ENCODE measurements at places on chromosomes 1 and 21.

GRCh38 chr1:103362348-103363007, 163.0 kb upstream of the RNPC3 start:
- no peak for DNase-seq

- no peak for DNase-seq
Measured at GRCh38 chr1:31643976-31644559, 608 bp downstream of the PEF1 start.

DNA sequence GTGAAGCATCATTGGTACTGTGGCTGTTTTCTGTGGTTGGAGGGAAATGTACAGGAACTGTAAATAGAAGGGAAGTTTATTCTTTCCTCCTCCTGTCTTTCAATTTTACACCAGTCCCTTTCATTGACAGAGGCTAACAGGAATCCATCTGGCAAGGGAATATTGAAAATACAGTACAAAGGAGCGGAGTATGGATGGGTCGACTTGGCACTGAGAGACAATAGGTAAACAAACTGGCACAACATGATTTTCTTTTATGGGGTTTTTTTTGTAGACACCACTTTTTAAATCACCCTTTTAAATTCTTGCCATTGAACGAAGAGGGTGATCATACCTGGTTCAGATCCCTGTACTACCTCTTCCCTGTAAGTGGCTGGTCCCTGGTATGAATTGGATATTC, 341.3 kb downstream of the RWDD3 start:
- DNase-seq: no peak

- DNase-seq: no peak
Measured at GRCh38 chr1:150161747-150162581, 12.2 kb downstream of the PLEKHO1 start.

- no peak for DNase-seq
Measured at GRCh38 chr1:204476563-204476962, 18.0 kb downstream of the PIK3C2B start.
